ENCODE measurements at places on chromosomes 16 and 17.

GRCh38 chr16:86761111-86762031, 183.0 kb downstream of the FOXL1 start:
- no peak for DNase-seq

DNA sequence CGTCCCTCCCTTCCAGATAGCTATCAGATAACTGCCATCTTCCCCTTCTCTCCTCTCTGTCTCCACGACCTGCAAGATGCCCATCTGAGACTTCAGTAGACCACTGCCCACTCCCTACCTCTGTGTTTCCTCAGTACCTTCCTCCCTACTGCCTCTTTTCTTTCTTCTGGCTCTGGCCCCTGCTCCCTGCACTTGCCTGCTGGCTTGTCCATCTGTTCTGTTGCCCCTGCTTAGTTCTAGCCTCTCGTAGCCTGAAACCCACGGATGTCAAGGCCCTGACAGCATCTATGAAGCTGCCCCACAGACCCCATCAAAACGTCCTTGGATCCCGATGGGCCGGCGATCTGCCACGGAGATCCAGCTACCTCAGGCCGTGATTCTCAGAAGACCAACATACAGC, 53.0 kb downstream of the ELAC2 start:
- DNase-seq: no peak

DNA sequence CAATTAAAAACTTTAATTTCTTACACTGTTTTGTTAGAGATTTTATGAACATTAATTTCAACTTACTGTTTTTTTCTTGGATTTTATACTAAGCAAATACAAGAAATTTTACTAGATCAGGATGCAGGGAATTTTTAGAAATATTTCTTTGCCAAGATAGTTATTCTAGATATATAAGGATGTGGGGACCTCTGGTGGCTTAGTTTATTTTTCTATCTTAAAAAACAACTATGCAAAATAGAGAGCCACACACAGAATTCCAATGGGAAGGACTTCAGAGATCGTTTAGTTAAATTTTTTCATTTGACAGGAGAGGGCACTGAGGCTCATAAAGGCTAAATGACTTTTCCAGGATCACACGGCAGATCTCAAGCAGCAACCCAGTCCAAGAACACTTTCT, 23.0 kb upstream of the CAPNS2 start:
- DNase-seq: no peak

DNA sequence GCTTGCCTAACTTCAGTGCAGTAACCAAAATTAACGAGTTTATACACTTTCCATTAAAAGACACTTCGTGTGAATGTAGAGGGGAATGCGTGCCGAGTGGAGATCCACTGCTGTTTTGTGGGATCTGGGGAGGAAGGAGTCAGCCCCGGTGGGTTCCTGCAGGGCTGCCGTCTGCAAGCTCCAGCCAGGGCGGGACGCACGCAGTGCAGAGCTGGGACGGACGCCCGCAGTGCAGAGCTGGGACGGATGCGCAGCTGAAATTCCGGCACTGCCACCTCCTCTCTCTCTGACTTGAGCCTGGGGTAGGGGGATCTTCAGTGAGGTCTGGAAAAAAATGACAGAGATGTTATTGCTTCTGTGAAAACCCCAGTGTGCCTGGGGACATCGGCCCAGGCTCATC, 16.5 kb upstream of the ZC3H18 start:
- no peak for DNase-seq

- no peak for DNase-seq
These were observed 129.2 kb upstream of the MYOCD start for GRCh38 chr17:12536472-12536871.

DNA sequence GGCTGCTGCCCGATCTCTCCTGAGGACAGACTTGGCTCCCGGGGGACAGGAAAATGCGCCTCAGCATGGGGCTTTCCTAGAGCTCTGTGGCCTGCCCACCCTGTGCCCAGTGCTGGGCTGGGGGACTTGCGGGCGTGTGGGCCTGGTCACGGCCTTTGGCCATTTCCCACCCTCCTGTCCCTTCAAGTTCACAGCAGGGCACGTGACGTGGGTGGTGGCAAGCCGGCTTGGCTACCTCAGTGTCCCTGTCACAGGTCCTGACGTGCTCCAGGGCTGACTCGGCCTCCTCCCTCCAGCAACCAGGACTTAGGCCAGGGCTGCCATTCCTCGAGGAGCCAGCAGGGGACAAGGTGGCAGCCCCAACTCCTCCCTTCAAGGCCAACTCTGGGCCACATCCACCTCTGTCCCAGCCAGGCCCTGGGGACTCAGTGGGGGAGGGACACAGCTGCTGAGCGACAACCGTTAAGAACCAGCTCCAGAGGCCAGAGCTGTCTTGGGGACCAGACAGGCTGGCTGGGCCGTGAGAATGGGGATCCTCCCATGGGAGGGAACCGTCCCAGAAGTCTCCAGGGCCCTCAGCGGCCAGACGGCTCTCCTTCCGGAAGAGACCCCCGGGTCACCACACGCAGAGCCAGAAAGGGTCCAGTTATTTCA, 981 bp upstream of the UNC13D start:
- peak; percentile 35 for DNase-seq

- DNase-seq: no peak
These were observed 12.3 kb upstream of the NLRC3 start for GRCh38 chr16:3589441-3589921.

DNA sequence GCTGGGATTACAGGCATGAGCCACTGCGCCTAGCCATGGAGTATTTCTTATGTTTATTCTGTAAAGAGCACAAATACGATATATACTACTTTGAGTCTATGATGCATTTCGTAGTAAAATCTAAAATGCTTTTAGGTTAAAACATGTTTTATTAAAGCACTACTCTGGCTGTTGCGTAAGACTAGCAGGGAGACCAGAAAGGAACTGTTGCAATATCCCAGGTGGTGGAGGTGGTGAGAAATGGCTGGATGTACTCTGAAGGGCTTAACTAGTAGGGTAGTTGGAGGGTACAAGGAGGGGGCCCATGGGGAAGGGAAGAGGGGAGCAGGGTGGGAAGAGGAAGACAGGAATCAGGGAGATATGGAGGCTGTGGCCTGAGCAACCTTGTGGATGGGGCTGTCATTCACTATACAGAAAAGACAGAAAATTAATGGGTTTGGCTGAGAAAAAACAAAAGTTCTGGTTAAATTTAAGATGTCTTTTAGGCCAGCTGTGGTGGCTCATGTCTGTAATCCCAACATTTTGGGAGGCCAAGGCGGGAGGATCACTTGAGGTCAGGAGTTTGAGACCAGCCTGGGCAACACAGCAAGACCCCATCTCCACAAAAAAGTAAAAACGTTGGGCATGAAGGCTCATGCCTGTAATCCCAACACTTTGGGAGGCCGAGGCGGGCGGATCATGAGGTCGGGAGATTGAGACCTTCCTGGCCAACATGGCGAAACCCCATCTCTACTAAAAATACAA, 35.8 kb downstream of the ST3GAL2 start:
- DNase-seq: no peak

DNA sequence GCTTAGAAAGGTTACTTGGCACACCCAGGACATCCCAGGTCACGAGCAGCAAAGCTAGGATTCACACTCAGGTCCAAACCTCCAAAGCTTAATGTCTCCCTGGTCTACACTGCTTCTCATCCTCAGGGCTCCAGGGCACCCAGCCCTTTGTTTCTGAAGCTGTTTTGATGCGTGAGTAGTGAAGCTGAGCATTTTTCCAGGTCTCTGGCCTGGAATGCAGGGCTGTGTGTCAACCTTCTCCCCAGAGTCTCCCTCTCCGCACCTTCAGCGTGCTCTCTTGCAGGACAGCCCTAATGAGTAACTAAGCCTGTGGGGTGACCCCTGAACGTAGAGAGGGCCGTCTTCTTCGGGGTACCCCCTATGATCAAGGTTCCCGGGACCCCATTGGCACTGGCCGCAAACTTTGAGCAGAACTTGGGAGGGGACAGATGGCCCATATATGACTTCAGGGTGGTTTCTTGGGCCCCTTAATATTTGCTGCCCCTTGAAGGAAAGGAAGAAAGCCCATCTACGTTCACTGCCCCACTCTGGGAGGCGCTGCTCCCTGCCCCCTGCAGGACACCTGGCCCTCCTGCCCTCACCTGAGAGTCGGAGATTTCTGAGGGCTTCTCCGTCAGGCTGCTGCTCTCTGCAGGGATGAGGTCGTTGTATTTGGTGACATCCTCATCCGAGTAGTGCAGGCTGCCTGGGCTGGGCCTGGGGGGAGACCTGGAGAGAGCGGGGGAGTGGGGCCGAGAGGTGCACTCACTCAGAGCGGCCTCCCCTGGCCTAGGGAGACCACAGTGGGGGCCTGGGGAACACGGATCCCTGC, 36.4 kb upstream of the CDC42EP4 start:
- no peak for DNase-seq

DNA sequence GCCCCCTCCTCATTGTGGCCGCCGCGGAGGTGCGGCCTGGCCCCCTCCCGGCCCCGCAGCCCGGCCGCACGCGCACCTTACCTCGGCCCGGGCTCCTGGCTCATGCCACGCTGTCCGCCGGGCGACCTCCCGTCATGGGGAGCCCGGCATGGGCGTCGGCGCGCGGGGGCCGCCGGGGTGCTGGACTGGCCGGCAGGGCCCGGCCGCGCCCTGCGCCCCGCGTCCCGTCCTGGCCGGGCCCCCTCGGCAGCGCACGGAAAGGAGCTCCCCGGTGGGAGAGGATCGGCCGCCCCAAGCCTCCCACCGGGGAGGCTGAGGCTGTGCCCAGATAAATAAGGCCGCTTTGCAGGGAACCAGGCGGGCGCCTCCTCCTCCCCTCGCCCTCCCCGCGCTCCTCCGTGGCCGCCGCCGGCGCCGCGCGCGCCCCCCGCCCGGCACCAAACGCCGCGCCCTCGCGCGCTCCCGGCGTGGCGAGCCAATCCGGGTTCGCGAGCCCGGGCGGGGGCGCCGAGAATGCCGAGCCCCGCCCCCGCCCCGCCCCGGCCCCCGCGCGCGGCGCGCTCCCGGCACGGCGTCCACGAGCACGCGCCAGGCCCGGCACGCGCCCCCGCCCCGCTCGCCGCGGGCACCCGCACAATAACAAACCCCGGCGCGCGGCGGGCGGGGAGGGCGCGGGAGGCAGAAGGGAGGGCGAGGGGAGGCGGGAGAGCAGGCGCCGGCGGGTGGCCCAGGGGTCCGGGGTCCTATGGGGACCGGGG, at the start of gene FBXL16:
Gene FBXL16 (minus strand): TSS at position 371 of the 758 bp plus-strand sequence. CDS start 8,396 bp downstream, outside the sequence.
- no peak for DNase-seq

- DNase-seq: no peak
These were observed 3.9 kb upstream of the CCDC57 start for GRCh38 chr17:82216301-82217119.

DNA sequence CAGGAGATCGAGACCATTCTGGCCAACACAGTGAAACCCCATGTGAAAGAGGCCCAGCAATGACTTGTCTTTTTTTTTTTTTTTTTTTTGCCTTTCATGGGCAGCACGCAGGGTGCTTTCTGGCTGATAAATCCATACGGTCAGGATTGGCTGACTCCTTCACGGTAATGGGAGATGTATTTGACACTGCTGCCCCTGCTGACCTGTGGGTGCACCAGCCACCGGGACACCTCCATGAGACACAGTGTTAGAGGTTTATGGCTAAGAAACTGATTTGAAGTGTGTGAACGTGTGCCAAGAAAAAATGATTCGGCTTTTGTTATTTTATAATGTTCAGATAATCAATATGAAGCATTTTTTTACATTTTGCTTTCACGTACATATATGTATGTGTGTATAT, 48.4 kb downstream of the MAP2K6 start:
- no peak for DNase-seq

- DNase-seq: no peak
These were observed 4.9 kb upstream of the CIAO3 start for GRCh38 chr16:745739-746138.

DNA sequence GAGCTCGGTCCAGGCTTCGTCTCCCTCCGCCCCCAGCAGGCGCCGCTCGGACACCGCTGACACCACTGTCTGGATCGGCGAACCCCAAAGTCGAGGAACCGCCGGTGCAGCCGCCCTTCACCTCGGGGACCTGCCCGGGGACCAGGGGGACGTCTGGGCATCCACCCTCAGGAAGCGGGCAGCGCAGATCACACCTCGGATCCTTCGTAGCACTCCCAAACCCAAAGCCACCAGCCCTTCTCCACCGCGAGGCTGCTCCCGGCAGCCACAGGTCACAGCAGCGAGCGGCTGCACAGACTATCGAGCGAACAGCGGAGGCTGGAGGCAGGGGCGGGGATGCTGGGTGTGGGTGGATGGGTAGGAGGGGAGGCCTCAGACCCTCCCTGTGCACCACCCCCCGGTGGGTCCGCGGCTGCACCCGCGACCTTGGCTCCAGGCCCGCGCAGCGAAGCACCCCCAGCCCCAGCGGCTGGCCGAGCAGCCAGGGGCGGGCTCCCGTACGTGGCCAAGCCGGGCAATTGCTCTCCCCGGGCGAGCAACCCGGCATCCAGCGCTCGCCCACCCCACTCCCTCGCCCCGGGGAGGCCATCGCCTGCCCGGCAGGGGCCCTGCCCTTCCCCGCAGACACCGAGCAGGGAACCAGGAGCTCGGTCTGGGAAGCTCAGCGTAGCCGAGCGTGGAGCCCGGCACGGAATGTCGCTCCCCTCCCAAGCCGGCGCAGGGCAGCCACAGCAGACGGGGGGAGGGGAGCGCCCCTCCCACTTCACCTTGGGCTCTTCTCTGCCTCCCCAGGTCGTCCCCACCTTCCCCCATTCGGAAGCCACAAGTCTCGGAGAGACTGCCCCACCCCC, 1.0 kb downstream of the SDK2 start:
- DNase-seq: no peak

- no peak for DNase-seq
These were observed 7.7 kb downstream of the HS3ST3B1 start for GRCh38 chr17:14308636-14308964.

DNA sequence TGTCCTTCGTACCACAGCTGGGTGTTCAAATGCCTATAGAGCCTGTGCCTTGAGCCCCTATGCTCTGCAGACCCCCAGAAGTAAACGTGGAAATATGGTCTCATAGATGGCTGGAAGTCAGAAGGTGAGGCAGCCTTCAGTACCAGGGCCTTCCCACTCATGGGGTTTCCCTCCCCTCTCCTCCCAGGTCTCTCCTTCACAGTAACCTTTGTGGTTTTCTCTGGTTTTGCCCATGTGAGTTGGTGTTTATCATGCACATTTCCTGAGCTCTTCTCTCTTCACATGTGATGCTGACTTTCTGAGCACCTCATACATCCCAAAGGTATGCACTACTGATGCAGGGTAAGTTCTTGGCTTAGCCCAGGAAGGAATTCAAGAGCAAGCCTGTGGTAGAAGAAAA, 35.4 kb downstream of the TMEM114 start:
- no peak for DNase-seq

DNA sequence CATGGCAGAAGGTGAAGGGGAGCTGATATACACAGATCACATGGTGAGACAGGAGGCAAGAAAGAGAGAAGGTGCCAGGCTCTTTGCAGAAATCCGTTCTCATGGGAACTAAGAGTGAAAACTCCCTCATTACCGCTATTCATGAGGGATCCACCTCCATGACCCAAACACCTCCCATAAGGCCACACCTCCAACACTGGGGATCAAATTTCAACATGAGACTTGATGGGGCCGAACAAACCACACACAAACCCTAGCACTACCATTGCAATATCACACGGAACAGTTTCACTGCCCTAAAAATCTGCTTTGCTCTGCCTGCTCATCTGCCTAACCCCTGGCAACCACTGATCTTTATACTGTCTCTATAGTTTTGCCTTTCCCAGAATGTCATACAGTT, 34.8 kb downstream of the C17orf67 start:
- DNase-seq: no peak

GRCh38 chr17:74380086-74380958, 13.0 kb downstream of the GPR142 start:
- DNase-seq: no peak

- no peak for DNase-seq
These were observed 29.3 kb downstream of the PELP1 start for GRCh38 chr17:4674685-4674998.
